ENCODE measurements at places on chromosomes 12 and 14.

DNA sequence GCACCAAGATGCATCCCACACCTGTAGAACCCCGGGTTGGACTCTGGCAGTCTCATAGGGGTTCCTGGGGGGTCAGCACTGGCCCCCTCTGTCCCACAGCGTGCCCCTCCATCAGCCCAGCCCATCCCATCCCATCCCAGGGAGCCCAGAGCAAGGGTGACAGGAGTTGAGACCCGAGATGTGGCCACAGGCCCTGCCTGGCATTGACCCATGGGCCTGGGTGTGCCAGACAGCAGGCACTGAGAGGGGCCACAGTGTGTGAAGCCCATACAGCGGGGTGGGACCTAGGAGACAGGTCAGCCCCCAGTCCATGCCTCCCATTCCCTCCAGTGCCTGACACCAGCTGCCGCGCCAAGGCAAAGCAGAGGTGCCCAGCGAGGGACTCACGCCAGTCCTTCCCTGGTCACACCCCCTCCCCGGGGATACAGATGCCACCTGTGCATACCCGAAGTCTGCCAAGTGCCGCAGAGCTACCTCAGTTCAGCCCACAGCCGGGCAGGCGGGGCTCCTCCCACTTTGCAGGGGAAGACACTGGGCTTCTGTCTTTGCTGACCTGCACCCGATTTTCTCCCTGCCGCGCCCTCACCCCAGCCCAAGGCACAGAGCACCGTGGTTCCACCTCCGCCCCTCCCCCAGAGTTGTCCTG, 50.4 kb downstream of the CYP46A1 start:
- DNase-seq, result no peak

DNA sequence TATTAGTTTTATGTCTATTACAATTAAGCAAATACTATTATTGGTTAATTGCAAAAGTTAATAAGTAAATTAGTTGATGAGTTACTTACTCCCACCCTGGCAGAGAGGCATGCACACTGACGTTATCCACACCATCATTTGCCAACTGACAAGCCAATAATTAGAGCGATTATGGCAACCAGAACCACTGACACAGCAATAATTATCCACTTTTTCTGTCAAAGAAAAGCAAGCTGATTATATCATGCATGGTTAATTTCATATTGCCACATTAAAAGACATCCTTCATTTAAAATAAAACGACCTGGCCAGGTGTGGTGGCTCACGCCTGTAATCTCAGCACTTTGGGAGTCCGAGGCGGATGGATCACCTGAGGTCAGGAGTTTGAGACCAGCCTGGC, 43.1 kb downstream of the STX2 start:
- DNase-seq, result no peak

DNA sequence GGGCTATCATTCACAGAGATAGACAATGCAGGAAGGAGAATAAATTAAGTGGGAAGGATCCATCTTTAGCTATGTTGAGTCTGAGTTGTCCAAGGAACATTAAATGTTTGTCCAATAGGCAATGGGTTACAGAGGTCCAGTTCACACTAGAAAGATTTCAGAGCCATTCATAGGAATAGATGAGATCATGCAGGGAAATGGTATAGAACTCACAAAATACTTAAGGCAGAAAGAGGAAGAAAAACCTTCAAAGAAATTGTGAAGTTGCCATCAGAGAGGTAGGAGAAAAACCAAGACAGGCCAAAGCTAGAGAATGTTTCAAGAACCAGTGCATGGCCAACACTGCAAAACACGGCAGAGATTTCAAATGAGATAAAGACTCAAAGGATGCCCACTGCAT, 94.1 kb downstream of the PHLDA1 start:
- no peak for DNase-seq

DNA sequence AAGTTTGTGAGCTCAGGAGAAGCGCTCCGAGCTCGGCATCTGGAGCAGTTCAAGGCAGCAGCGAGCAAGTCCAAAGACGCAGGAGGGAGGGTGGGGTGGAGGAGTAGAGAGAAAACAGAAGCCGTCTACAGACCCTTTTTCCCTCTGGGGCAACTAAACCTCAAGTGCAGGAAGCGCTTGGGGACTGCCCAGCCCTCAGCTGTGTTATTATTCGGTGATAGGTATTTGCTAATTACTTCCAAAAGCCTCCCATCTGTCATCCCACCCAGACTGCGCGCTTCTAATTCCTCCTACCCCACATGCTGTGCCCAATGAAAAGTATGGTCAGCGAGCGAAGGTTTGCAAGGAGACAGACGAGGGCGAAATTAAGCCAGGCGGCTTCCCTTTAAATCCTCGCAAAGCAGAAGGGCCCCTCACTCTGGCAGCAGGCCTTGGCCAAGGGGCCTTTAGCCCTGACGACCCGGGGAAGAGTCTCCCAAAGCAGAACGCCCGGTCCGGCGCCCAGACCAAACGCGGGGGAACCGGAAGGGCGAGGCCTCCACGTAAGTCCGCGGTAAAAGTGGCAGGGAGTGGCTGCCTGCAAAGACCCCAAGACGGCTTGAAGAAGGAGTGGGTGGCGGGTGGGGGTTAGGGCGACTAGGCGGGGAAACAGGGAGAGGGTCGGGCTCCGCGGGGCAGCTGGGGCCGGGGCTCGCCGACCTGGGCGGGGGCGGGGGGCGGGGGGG, 507 bp upstream of the CD9 start:
- DNase-seq, result no peak

GRCh38 chr12:68977909-68978610, 45.1 kb upstream of the CPM start:
- DNase-seq, result no peak
